Naive B cell (primary cell): ENCODE measurements at places on chromosomes 3 and 15. TPM values are rescaled to one million over a fixed set of nuclear protein-coding genes. Genes with fewer than 3 reads are reported as not detected.

DNA sequence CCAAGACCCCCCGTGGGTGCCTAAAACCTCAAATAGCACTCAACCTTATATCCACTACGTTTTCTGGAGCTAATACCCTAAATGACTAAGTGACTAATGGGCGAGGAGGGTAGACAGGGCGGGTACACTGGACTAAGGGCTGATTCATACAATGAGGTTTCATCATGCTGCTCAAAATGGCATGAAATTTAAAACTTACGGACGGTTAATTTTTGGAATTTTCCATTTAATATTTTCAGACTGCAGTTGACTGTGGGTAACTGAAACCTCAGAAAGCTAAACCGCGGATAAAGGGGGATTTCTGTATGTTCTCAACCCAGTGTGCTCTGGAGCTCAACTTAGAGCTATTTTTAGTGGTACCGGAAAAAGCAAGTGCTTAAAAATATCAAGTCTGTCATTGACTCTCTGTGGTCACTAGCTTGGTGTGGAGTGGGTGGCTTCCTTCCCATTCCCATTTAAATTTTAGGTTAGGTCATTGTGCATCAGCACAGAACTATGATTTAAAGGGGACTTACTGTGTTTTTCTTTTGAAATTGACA, 72.9 kb downstream of the LRRC28 start:
- H3K4me1 ChIP-seq, result peaks cover 12% of the 10 kb centered on the region
- H3K36me3 ChIP-seq, result no peaks in the 10 kb centered on the region
- no peak for DNase-seq

GRCh38 chr15:52566889-52567288, 1.9 kb downstream of the ARPP19 start:
- H3K27ac ChIP-seq, result no peak overlapping the region
- DNase-seq, result no peak
- H3K4me3 ChIP-seq, result peak overlapping the region; percentile 83
- H3K27me3 ChIP-seq, result no peaks in the 10 kb centered on the region
- H3K4me1 ChIP-seq, result peaks cover 61% of the 10 kb centered on the region
- H3K36me3 ChIP-seq, result no peaks in the 10 kb centered on the region

DNA sequence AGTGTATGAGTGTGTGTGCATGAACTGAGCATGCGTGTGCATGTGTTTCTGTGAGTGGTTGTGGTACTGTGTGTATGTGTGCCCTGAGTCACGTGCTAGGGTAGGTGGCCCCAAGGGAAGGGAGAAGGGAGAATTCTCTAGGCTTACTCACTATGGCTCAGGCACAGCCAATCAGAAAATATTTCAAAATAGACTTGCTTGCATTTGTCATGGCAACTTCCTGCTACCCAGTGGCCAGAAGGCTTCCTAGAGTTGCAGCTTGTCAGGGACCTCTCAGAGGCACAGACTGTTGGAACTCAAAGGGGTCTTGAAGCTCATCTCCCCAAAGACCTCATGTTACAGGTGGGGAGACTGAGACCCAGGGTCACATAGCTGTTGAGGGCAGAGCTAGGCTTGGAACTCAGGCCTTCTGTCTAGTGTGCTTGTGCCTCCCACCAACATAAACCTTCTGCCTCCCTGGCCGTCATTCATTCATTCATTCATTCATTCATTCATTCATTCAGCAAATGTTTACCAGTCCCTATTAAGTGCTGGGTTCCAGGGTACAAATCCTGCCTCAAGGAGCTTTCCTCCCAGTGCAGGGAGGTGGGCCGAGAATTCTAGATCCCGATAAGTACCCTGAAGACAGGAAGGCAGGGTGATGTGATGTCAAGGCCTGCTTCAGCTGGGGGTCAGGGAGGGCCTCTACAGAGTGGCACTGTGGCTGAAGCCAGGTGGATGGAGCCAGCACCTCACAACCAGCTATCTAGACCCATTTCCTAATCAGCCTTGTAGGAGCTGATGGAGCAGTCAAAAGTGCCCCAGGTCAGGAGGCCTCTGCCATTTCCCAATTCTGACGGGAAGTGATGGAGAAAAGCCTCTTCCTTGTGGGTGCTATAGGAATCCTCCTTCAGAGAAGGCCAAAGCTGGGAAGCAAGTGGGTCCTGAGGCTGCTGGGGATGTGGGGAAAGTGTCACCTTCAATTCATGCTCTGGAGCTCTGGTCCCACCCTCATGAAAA, 10.9 kb upstream of the RFT1 start:
- no peaks in the 10 kb centered on the region for H3K27me3 ChIP-seq
- no peak overlapping the region for H3K27ac ChIP-seq
- no peaks in the 10 kb centered on the region for H3K36me3 ChIP-seq
- H3K4me1 ChIP-seq, result no peaks in the 10 kb centered on the region

- peak overlapping the region; percentile 93 for H3K4me3 ChIP-seq
- no peaks in the 10 kb centered on the region for H3K27me3 ChIP-seq
- peak; percentile 39 for DNase-seq
- peaks cover 48% of the 10 kb centered on the region for H3K4me1 ChIP-seq
- peaks cover 9% of the 10 kb centered on the region for H3K36me3 ChIP-seq
Observed at GRCh38 chr3:71584394-71585011, 975 bp upstream of the FOXP1 start.

DNA sequence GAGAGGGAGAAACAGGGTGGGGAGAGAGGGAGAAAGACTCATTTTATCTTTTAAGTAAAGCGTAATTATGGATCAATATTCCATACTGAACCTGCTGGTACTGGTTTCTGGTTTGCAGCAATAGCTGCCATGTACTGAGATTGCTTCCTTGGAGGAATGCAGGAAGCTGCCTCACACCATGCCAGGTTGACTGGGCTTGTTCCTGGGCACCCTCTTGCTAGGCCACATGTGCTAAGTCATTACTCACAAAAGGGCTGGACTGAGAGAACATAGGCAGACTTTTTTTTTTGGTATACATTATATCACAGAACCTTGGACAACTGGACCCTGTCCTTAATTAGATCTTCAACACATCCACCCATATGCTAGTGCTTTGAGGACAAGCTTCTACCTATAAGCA, 193.4 kb downstream of the ZNF621 start:
- H3K27me3 ChIP-seq, result no peaks in the 10 kb centered on the region
- peak overlapping the region; percentile 76 for H3K27ac ChIP-seq
- no peak for DNase-seq
- no peaks in the 10 kb centered on the region for H3K36me3 ChIP-seq

DNA sequence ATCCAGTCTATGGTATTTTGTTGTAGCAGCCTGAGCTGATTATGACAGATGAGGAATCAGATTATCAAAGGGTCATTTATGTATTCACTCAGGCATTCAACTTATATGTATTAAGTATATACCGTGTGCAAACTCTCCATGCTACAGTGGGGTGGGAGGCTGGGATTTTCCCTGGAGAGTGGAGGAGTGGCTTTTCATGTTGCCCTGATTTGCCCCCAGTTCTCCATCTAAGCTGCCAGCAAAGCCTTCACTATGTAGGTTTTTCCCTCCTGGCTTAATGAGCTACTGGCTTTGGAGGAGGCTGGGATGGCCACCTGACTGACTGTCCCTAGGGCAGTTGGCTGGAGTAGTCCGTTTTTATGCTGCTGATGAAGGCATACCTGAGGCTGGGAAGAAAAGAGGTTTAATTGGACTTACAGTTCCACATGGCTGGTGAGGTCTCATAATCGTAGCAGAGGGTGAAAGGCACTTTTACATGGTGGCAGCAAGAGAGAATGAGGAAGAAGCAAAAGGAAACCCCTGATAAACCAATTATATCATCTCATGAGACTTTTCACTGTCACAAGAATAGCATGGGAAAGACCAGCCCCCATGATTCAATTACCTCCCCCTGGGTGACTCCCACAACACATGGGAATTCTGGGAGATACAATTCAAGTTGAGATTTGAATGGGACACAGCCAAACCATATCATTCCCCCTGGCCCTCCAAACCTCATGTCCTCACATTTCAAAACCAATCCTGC, 253.9 kb downstream of the RPLP1 start:
- H3K27me3 ChIP-seq, result peaks cover 34% of the 10 kb centered on the region
- peaks cover 13% of the 10 kb centered on the region for H3K36me3 ChIP-seq
- H3K27ac ChIP-seq, result no peak overlapping the region
- H3K4me1 ChIP-seq, result no peaks in the 10 kb centered on the region
- H3K4me3 ChIP-seq, result no peak overlapping the region
- no peak for DNase-seq

DNA sequence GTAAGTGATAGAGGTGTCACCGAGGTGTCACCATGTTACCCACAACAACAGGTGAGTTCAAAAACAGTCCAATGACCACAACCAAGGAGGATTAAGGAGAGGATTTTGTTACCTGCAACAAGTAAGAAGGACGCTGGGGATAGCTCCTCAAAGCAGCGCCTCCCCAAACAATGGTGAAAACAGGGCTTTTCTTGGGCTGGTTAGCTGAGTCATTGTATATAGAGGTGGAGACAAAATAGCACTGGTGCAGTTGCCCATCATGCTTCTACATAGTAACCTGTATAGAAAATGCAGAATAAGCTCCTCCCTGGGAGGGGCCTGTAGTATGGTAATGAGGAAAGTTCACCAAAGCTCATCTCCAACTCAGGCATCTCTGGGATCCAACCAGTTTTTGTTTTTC, 116.9 kb upstream of the EIF1B start:
- H3K36me3 ChIP-seq, result no peaks in the 10 kb centered on the region
- H3K27ac ChIP-seq, result no peak overlapping the region
- DNase-seq, result no peak
- no peaks in the 10 kb centered on the region for H3K4me1 ChIP-seq
- H3K4me3 ChIP-seq, result no peak overlapping the region
- H3K27me3 ChIP-seq, result no peaks in the 10 kb centered on the region

DNA sequence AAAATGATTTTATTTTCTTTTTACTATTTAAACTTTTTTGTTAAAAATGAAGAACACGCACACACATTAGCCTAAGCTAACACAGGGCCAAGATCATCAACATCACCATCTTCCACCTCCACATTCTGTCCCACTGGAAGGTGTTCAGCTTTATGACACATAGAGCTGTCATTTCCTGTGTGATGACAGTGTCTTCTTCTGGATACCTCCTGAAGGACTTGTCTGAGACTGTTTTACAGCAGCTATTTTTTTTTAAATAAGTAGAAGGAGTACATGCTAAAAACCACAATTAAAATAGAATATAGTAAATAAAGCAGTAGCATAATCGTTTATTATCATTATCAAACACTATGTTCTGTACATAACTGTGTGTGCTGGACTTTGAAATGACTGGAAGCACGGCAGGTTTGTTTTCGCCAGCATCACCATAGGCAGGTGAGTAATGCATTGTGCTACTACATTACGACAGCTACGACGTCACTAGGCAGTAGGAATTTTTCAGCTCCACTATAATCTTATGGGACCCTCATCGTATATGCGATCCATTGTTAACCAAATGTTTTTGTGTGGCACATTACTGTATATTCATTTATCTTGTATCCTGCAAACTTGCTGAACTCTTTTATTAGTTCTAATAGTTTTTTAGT, 72.8 kb downstream of the KLF15 start:
- peaks cover 50% of the 10 kb centered on the region for H3K27me3 ChIP-seq
- no peaks in the 10 kb centered on the region for H3K4me1 ChIP-seq
- no peak overlapping the region for H3K27ac ChIP-seq
- no peak overlapping the region for H3K4me3 ChIP-seq
- DNase-seq, result no peak

GRCh38 chr15:27746401-27746955, 352.6 kb downstream of the OCA2 start:
- no peak overlapping the region for H3K27ac ChIP-seq
- no peaks in the 10 kb centered on the region for H3K27me3 ChIP-seq
- no peaks in the 10 kb centered on the region for H3K36me3 ChIP-seq
- H3K4me1 ChIP-seq, result no peaks in the 10 kb centered on the region
- H3K4me3 ChIP-seq, result no peak overlapping the region
- no peak for DNase-seq

GRCh38 chr3:133850034-133850433, 44.4 kb downstream of the SRPRB start:
- no peak overlapping the region for H3K27ac ChIP-seq
- H3K4me3 ChIP-seq, result no peak overlapping the region
- no peaks in the 10 kb centered on the region for H3K4me1 ChIP-seq
- no peaks in the 10 kb centered on the region for H3K36me3 ChIP-seq

DNA sequence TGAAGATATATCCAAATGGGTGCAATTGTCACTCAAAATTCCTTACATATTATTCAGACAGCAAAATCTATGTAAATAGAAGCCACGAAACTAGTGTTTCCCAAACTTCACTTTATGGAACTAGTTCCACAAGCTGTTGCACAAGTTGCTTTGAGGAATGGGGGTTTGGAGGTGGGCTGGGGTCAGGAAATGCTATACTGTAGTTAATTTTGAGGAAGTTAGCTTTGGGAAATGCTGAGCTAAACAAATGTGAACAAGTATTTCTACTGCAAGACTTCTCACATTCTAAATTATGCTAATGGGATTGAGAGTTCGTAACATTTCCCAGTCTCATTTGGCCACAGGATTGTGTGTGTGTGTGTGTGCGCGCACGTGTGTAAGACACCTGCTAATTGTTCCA, 28.7 kb upstream of the SAMMSON start:
- H3K36me3 ChIP-seq, result no peaks in the 10 kb centered on the region
- DNase-seq, result no peak
- H3K4me3 ChIP-seq, result no peak overlapping the region
- no peaks in the 10 kb centered on the region for H3K4me1 ChIP-seq

DNA sequence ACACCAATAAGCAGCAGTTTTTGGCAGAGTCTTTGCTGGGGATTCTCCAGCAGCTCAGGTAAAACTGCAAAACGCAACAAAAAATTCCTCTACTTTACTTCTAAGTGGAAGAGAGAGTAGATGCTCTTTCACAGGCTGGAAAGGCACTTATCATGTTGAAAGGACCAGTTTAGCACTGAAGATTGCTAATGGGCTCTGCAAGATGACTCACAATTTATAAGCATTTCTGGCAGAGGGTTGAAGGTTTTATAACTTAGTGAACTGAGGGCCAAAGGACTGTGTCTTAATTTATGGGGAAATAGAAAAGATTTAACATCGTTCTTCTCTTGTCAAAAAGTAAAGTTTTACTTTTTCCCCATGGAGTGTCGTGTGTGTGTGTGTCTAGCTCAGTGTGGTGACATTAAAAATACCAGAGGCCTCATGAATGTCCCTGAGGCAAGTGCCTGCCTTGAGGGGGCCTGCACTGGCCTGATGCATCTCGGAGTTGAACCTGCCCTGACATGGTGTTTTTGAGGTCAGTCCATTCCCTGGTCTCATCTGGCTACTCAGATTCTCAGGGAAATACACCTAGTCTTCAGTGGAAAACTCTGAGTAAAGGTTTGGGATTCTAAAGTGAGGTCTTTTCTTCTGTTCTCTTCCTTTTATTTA, 1092.0 kb downstream of the NAALADL2 start:
- no peaks in the 10 kb centered on the region for H3K36me3 ChIP-seq
- no peak overlapping the region for H3K4me3 ChIP-seq
- no peak overlapping the region for H3K27ac ChIP-seq
- H3K27me3 ChIP-seq, result no peaks in the 10 kb centered on the region
- H3K4me1 ChIP-seq, result no peaks in the 10 kb centered on the region

DNA sequence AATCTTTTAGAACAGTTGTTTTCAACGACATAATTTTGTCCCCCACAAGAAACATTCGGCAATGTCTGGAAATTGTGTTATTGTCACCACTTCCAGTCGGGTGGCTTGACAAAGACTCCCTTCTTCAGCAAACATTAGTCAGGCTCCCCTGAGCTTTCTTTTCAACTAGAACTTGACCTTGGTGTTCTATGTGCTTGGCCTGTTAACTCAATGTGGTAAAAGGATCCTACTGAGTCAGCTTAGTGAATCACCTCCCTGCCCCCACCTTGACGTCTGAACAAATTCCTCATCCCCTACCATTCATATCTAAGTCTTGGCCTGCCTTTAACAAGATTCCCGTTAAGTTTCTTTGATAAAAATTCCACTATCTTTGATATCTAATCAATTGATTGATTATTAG, 465.0 kb upstream of the ROBO1 start:
- no peak for DNase-seq
- H3K36me3 ChIP-seq, result no peaks in the 10 kb centered on the region
- no peak overlapping the region for H3K27ac ChIP-seq
- H3K4me1 ChIP-seq, result no peaks in the 10 kb centered on the region
- no peak overlapping the region for H3K4me3 ChIP-seq
- H3K27me3 ChIP-seq, result no peaks in the 10 kb centered on the region

Gene GRAMD1C
- 1.8 TPM for polyA plus RNA-seq

Gene MYRIP
- not detected for polyA plus RNA-seq

Gene DUOX1
- 4.2 TPM for polyA plus RNA-seq

Gene GABRA5
- not detected for polyA plus RNA-seq

Gene CTDSPL
- not detected for polyA plus RNA-seq
